ENCODE measurements at places on chromosomes 16 and 17. TPM values are rescaled to one million over a fixed set of nuclear protein-coding genes. Genes with fewer than 3 reads are reported as not detected.

Gene ELMO3
- 5.0 TPM for total RNA-seq

Gene ABHD15
- total RNA-seq, result 18.3 TPM

Gene NPIPB6
- not detected for total RNA-seq

Gene CETP
- total RNA-seq, result not detected

Gene SNX20
- total RNA-seq, result 27.8 TPM

Gene KRT36
- total RNA-seq, result not detected

Gene TPSG1
- total RNA-seq, result not detected

- peaks cover 13% of the 10 kb centered on the region for H3K4me1 ChIP-seq
- H3K27ac ChIP-seq, result no peak overlapping the region
- DNase-seq, result no peak
- no peak overlapping the region for H3K4me3 ChIP-seq
These were observed 14.5 kb downstream of the TSPOAP1 start for GRCh38 chr17:58313815-58314705.

DNA sequence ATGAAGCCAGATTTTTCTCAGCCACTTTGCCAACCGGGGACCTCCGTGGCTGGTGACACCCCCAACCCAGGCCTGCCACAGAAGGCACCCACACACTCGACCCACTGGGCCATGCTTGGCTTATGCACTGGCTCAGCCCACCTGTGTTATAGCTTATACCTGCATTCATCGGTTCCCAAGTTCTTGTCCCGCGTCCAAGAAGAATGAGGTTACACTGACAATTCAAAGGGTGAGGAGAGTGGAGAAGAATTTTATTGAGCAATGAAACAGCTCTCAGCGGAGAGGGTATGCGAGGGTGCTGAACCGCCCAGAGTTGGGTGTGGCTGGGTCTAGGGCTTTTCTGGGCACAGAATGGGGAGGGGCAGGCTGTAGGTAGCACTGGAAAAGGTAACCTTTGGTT is 22.2 kb upstream of the CDH15 start:
- no peak overlapping the region for H3K4me3 ChIP-seq
- H3K27ac ChIP-seq, result no peak overlapping the region
- H3K27me3 ChIP-seq, result no peaks in the 10 kb centered on the region
- H3K4me1 ChIP-seq, result no peaks in the 10 kb centered on the region

- no peaks in the 10 kb centered on the region for H3K4me1 ChIP-seq
- H3K27ac ChIP-seq, result no peak overlapping the region
- H3K4me3 ChIP-seq, result no peak overlapping the region
These were observed 72.2 kb downstream of the ZNF778 start for GRCh38 chr16:89289428-89290395.

GRCh38 chr16:997440-998051 is 16.0 kb downstream of the SOX8 start:
- H3K36me3 ChIP-seq, result no peaks in the 10 kb centered on the region
- H3K27me3 ChIP-seq, result no peaks in the 10 kb centered on the region
- peaks cover 39% of the 10 kb centered on the region for H3K4me1 ChIP-seq
- peak overlapping the region; percentile 72 for H3K27ac ChIP-seq
- DNase-seq, result peak; percentile 70

DNA sequence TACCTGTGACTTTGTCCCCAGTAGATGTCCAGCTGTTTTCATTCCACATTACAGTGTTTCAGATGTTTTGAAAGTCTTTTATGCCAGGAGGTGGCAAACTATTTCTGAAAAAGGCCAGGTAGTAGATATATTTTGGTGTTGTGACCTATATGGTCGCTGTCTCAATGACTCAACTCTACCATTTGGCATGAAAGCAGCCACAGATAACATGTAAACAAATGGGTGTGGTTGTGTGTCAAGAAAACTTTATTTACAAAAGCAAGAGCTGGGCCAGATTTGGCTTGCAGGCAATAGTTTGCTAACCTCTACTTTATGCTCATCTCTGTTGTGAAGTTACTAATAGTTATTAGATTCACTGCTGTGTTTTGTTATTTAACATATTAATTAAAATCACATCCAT is 728.7 kb upstream of the EEF2KMT start:
- DNase-seq, result no peak
- no peaks in the 10 kb centered on the region for H3K27me3 ChIP-seq
- no peak overlapping the region for H3K27ac ChIP-seq

- no peak overlapping the region for H3K4me3 ChIP-seq
- H3K4me1 ChIP-seq, result no peaks in the 10 kb centered on the region
- DNase-seq, result no peak
- H3K27ac ChIP-seq, result no peak overlapping the region
- H3K27me3 ChIP-seq, result no peaks in the 10 kb centered on the region
These were observed 63.8 kb downstream of the GSG1L start for GRCh38 chr16:27999687-28000086.

GRCh38 chr17:57455063-57455914 is 199.0 kb downstream of the MSI2 start:
- H3K4me3 ChIP-seq, result peak overlapping the region; percentile 35
- H3K27me3 ChIP-seq, result no peaks in the 10 kb centered on the region
- DNase-seq, result peak; percentile 53
- H3K4me1 ChIP-seq, result peaks cover 56% of the 10 kb centered on the region
- H3K27ac ChIP-seq, result no peak overlapping the region
